ENCODE measurements at places on chromosomes 3 and 15.
A peak's percentile ranks its signal among the peaks of the same experiment; 100 is the strongest.

GRCh38 chr15:86595741-86596140 is 516.1 kb downstream of the AGBL1 start:
- no peak for DNase-seq

- DNase-seq = no peak
Measured at GRCh38 chr15:29259233-29259632, 10.4 kb downstream of the NSMCE3 start.

GRCh38 chr15:84736375-84736774 is 12.0 kb upstream of the ZNF592 start:
- peak; percentile 53 for DNase-seq

- no peak for DNase-seq
Measured at GRCh38 chr3:52143156-52143555, 11.1 kb downstream of the POC1A start.

DNA sequence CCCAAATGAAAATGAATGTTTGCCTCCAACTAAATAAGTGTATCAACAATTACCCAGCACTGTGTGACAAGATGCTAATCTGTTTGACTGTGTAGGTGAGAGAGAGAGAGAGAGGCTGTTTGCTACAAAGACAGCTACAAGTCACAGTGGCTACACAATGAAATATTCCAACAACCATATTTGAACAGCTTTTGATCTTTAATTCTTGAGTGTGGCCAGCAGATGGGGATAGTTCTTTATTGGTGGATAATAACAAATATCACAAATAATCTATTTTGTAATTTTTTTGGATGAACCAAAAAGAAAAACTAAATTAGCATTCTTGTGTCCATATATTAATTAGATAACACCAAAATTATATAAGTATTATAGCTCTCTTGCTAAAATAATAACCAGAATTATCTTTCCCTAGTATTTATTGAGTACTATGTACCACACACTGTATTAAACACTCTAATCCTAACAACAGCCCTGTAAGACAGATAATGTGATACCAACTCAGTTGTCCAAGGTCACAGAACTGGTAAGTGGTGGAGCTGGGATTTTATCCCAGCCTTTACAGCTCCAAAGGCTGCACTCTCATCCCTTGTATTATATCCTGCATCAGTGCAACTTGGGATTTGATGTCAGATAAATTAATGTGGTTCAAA is 61.9 kb upstream of the C3orf80 start:
- no peak for DNase-seq

DNA sequence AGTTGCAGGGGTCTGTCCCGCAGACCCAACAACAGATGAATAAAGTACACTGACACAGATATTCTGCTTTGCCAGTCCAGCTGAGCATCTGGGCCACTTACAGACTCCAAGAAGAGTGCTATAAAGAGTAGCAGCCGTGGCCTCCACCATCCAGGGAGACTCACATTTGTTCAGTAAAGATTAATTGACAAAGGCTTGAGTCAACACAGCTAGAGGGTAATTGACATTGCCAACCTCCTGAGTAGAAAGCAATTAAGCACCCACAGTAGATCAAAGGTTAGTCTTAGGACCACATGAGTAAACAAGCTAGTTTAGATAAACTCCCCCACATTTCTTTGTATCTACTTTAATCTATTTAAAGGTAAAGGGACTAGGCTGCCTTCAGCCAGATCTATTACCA is 16.3 kb upstream of the CRTC3 start:
- DNase-seq = no peak

DNA sequence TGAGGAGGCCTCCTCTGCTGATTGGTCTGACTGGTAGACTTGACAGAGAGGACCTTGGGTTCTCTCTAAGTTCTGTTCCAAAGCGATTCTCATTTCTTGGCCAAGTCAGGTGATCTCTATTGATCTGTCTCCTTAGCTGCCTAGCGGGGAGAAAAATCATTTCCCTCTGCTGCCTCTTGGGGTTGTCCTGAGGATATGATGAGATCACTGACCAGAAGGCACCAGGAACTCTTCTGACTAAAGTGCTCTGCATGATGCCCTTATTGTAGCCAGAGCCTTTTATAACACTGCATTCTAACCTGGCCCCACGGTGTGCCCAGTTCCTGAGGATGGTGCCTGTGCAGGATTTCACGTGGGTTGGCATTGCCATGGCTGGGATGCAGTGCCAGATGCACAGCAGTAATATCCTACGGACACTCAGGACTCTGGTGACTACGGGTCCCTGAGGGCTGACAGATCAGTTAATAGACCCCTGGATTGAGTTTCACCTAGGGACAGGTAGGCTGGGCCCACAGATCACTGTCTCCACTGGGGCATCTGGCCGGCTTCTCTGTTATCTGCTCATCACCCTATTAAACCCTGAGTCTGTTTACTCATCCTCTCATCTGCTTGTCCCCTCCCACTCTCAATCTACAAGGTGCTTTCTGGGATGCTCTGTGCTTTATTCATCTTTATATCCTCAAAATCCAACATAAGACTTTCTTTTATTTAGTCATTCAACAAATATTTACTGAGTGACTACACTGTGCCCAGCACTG is 3.9 kb upstream of the HEG1 start:
- no peak for DNase-seq

GRCh38 chr3:39933986-39934693 is 124.7 kb downstream of the MYRIP start:
- no peak for DNase-seq

DNA sequence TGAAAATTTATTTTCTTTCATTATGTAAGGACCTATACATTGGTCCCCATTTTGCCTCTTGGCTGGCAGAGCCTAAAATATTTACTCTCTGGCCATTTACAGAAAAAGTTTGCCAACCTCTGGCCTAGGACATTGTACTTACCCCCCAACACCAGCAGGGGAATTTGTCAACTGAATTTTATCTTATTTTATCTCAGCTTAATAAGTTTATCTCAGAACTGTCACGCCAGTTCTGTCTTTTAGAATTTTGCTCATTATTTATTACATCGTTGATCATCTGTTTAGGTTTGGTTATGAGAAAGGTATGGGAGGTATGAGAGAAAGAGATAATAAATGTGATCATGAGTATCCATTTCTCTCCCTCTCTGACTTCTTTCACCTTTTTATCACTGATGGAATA is 38.3 kb downstream of the CHD2 start:
- no peak for DNase-seq

- DNase-seq = no peak
Measured at GRCh38 chr3:158683230-158683962, 10.9 kb upstream of the LXN start.

DNA sequence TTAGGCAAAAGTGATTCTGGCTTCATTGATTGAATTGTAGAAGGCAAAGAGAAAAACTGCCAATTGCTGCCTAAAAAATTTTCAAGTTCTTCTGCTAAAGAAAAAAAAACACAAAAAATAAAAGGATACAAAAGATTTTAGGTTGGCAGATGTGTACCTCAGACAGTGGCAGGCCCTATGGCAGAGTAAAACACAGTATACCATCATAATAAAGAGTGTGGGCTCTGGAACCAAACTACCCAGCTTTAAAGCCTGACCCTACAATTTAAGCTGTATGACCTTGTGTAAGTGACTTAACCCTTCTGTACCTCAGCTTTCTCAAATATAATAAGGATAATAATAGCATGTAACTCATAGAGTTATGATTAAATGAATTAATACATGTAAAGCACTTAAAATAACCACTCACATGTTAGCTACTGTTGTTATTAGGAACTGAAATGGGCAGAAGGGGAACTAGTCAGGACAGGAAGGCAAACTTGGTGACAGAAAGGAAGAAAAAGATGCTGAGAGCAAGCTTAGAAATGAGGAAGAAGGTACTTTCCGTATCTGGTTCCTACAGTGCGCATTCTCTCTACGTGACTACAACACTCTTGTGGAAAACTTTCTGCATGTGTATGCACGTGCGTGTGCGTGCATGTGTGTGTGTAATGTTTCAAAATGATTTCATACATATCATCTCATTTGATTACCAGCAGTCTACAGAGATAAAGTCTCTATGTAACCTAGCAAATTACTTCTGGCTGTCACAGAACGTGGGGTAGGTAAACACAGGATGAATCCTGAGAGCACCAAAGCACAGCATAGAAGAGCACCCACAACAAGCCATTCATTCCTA is 13.6 kb upstream of the GATM start:
- no peak for DNase-seq

GRCh38 chr15:70293591-70294470 is 196.1 kb upstream of the TLE3 start:
- DNase-seq = no peak

DNA sequence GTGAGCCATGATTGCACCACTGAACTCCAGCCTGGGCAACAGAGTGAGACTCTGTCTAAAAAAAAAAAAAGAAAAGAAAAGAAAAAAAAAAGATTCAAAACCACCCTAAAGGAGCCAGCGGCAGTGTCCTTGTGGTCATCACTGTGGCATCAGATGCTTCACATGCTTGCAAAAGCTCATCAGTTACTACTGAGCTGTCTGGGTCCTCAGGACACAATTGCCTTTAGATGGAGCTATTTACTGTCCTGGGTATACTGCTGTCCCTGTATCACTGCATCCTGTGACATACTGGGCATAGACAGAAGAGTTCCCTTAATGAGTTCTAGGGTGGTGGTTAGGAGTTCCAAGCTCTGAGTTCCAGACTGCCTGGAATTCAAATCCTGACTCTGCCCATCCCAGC is 85.8 kb downstream of the LINGO1 start:
- DNase-seq = no peak

GRCh38 chr3:4241595-4242170 is 61.5 kb upstream of the SETMAR start:
- DNase-seq = no peak

DNA sequence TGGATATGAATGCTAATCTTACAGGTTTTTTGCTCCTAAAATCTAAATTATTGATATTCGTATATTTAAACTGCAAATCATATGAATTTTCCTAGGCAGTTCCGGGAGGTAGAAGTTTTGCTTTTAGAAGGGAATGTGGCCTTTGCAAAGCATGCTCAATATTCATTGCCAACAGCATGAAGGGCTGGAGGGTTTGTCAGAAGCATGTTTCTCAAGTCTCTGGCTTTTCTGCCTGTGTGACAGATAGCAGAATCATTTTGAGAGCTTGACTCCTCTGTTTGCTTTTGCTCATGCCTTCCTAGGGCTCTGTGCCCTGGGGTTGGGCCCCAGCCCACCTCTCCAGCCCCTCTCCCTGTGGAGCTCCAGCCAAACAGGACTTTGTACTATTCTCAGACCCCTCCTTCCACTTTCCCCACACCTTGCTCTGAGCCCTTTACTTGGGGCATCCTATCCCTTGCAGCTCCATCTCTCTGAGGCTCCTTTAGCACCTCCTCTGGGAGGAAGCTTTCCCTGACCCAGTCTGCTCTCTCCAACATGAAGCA is 91.3 kb downstream of the ARNT2 start:
- DNase-seq = no peak
